AG04449 (cell line): ENCODE measurements at places on chromosomes 13 and 19.

- DNase-seq: no peak
Measured at GRCh38 chr19:51783372-51783771, 11.6 kb upstream of the FPR3 start.

DNA sequence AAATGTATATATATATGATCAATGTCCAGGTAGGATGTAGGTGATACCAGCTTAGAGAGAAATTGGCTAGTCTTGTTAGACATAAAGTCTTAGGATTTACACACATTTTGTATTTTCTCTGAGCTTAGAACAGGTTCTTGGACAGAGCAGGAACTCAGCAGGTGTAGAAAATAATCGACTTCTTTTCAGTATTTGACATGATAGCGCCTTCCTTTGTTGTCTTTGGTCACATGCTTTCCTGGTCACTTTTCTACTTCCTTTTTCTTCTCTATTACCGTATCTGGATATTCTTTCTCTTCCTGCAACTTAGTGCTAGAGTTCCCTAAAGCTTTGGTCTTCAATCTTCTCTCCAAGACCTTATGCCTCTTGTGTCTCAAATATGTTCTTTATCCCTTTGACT, 107.4 kb downstream of the LRCH1 start:
- no peak for DNase-seq

DNA sequence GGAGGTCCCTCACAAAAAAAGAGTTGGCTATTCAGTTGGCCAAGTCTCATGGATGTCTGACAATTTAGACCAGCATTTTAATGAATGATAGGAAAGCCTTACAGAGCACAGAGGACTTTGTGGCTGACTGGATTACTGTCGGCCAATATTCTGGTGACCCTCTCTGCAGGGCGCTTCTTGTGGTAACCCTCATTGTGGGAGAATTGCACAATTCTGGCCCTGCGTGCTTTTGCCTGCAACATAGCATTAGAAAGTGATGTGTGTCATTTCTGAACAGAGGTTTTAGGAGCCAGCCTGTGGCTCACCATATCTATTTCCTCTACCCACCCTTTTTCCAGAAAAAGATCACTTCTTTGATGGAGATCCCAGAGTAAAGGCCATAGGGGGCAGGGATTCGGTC, 71.4 kb downstream of the EFNB2 start:
- no peak for DNase-seq

DNA sequence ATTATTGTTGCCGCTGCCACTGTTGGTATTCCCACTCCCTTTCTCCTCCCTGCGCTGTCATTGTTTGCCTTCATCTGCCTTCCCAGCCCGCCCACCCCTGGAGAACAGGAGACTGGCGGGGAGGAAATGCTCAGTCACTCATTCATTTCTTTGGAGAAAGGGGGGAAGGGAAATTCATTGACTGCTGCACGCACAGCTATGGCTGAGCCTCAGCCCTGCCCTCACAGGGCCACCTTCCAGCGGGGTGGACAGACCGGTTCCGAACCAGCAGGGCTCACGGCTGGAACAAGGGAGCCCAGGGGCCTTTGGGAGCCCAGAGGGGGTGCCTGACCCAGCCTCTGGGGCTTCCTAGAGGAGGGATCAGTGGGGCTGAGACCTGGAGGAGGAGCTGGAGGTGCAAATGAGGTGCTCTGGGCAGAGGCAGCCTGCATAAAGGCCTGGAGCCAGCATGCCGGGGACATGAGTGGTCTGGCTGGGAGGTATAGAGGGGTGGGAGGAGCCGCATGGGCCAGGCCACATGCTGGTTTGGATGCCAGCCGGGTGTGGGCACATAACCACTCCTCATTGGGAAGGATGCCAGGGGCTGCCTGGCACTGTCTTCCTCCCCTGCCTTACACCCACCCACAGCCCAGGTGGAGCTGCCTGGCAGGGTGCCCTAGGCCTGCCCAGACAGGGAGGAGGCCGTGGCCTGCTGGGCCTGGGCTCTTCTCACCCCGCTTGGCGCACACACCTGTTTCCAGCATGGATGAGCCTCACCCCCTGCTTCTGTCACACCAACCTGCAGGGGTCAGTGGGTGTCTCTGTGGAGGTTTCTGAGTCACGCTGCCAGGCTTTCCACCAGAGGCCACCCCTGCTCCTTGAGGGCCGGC, 26.8 kb downstream of the PPP5C start:
- DNase-seq: no peak

- DNase-seq: no peak
Measured at GRCh38 chr13:30957258-30957943, 24.9 kb downstream of the TEX26 start.

- DNase-seq: no peak
Measured at GRCh38 chr19:36604656-36605100, 435 bp upstream of the ZNF382 start.

GRCh38 chr19:14435320-14436050, 2.4 kb downstream of the PKN1 start:
- DNase-seq: no peak

GRCh38 chr19:4199699-4200293, 17.3 kb downstream of the ANKRD24 start:
- DNase-seq: no peak

GRCh38 chr13:111043575-111043982, 71.5 kb upstream of the ARHGEF7 start:
- no peak for DNase-seq

GRCh38 chr19:7069904-7070226, 362 bp downstream of the ZNF557 start:
- DNase-seq: no peak

DNA sequence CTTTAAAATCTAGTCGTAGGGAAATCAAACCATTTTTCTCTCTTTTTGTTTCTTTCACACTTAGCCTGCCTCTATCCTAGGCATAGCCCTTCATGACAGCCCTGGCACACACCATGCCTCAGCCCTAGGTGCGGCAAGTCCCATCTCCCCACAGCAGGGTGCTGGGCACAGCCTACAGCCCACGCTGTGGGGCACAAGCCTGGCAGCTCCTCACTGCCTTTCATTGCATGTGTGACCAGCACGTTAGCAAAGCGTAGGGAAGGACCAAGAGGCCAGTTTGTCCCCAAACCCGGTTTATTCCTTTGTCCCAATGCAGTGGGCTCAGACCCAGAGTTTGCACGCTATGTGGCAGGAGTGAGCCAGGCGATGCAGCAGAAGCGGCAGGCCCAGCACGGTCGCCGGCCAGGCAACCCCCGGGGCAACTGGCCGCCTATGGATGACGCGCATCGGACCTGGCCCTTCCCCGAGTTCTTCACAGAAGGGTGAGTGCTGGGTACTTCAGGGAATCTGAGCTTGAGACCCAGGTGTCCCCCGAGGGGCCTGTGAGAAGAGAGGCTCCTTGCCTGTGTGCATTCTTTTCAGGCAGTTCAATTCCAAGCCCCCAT, 17.3 kb upstream of the GPI start:
- no peak for DNase-seq

DNA sequence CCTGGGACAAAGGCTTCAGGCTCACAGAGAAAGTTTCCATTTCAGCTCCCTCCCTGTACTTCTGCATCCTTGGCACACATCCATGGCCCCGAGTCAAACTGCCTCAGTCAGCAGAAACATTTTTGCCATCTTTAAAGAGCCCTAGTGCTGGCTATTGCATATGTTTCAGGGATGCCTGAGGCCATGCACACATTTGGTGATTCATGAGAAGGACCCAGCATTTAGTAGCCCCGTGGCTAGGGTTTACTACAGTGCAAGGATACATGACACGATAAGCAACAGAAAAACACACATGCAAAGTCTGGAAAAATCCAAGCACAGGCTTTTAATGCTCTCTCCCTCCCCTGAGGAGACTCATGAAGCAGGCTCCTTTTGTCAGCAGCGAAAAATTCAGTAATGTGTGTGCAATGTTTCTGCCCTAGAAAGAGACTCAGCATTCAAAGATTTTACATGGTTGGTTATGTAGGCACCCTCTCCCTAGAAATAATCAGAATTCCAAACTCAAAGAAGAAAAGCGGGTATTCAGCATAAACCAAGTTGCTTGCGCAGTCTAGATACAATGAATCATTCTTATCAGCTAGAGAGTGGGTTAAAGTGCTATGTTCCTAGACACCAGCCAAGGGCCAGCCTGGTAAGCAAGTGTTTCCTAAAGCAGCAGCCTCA, 17.6 kb downstream of the ACOD1 start:
- peak; percentile 41 for DNase-seq

GRCh38 chr13:51827254-51827653, 17.7 kb downstream of the TMEM272 start:
- DNase-seq: no peak

DNA sequence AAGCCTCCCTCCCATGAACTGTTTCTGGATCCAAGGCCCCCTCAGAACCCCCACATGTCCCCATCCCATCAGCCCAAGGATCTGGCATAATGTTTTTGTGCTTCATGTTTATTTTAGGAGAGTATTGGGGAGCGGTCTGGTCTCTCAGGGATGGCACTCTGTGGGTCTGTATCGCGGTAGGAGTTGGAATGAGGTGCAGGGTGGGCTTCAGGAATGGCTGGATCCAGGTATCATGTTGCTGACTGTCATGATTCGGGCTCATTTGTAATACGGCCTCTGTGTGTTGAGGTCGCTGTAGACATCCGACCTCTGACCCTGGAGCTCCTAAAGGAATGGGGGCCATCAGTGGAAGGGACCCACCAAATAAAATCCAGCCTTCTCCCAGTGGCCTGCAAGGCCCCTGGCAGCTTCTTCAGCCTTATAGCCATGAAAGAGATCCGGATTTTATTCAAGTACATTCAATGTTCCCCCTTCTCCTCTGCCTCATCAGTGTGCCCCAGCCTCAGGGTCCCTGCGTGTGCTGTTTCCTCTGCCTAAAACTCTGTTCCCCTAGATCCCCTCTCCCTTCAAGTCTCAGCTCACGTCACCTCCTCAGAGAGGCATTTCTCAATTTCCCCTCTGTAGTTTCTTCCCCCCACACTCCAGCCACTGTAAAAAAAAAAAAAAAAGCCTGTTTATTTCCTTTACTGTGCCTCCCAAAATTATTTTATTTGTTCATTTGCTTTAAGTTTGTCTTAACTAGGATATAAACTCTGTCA, 2.2 kb downstream of the HCST start:
- DNase-seq: no peak

GRCh38 chr13:60075850-60076249, 87.9 kb downstream of the DIAPH3 start:
- no peak for DNase-seq

DNA sequence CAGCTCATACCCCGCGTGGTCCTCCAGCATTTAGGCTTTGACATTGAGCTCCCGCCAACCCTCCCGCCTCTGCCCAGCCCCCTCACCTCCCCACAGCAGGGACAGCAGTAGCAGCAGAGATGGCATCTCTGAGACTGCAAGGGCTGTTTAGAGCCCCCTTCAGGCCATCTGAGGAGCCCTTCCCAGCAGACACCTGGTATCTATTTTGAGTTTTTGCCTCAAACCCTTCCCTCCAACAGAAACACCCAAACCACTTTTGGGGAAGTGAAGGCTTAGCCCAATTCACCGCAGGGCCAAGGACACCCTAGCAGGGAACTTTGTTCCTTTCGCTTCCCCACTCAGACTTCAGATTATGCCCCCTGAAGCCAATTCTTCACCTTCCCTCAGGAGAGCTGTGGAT, 6.3 kb upstream of the ZNF175 start:
- DNase-seq: no peak

GRCh38 chr19:52981329-52981728, 18.6 kb upstream of the ZNF816 start:
- no peak for DNase-seq

GRCh38 chr13:90084684-90085290, 1262.7 kb upstream of the MIR17HG start:
- DNase-seq: no peak

DNA sequence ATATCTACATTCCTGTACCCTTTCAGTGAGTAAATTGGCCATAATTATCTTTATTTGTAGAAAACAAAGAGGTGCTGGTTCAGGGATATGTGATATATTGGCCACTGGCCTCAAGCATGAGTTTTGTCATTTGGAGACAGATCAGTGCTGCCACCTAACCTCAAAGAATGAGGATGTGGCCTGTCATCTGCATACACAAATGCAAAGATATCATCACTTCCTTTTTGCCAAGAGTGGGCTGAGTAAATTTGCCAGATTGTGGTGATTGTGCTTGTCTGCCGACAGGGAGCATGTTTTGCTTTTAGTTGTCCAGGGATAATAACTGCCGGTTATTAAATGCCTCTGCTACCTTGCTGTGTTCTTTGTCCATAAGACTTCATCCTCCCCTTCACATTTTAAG, 44.2 kb downstream of the WASF3 start:
- no peak for DNase-seq

GRCh38 chr13:69796256-69796655, 311.4 kb upstream of the ATXN8OS start:
- no peak for DNase-seq

DNA sequence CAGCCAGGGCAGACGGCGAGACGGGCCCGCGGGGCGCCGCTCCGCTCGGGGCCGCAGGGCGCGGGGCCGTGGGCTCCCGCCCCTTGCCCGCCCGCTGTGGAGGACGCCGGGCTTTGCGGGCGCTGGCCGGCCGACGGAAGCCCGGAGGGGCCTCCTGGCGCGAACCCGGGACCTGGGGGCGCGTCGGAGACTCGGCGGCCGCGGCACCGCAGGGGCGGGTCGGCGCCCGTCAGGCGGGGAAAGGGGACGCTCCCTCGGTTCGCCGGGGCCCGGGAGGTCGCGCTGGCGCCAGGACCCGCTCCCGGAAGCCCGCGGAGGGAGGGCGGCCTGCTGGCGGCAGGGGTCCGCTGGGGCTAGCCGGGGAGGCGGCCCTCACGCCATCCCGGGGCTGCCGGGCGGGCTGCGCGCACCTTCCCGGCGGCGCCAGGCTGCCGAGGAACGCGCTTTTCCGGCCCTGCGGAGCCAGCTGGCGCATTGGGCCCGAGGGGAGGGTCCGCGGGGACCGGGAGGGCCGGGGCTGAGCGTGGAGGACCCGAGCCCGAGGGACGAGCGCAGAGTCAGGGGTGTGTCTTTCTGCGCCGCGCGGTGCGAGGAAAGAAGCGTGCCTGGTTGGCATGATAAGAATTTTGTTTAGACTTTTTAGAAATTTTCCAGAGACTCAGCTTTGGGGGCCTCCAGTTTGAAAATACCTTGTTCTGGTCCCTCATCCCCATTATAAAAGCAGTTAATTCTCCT, 511 bp downstream of the GARRE1 start:
- DNase-seq: no peak

GRCh38 chr13:101394605-101395004, 21.7 kb downstream of the NALCN start:
- no peak for DNase-seq

DNA sequence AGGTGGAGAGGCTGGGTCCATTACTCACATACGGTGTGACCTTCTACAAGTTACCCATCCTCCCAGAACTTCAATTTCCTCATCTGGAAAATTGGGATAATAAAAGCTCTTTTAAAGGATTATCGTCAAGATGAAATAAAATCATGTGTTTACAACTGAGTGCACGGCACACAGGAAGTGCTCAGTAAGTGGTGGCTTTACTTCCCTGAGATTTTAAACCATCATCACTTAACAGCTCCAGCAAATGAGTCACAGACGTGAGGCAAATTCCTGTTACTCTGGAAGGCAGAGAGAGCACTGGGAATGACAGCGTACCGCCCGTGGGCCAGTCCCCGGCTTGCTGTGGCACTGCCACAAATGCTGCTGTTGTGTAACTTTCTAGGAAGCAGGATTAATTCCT, 64.1 kb downstream of the MRPL57 start:
- peak; percentile 19 for DNase-seq
